ENCODE measurements at places on chromosomes 6 and 20.

- DNase-seq: peak; percentile 81
Observed at GRCh38 chr20:32789896-32790750, 27.9 kb downstream of the DNMT3B start.

DNA sequence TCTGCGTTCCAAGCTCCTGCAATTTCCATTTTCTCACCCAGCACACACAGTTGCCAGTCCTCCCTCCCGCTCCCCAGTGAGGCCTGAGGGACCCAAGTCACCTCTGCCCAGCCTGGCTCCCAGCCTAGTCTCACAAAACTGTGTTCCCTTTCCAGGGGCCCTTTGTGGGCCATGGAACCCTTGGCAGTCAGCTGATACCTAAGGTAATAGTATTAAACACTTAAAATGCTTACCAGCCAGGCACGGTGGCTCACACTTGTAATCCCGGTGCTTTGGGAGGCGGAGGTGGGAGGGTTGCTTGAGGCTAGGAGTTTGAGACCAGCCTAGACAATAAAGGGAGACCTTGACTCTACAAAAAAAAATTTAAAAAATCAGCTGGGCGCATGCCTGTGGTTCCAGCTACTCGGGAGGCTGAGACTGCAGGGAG, 3.2 kb upstream of the RBM38 start:
- DNase-seq: no peak

DNA sequence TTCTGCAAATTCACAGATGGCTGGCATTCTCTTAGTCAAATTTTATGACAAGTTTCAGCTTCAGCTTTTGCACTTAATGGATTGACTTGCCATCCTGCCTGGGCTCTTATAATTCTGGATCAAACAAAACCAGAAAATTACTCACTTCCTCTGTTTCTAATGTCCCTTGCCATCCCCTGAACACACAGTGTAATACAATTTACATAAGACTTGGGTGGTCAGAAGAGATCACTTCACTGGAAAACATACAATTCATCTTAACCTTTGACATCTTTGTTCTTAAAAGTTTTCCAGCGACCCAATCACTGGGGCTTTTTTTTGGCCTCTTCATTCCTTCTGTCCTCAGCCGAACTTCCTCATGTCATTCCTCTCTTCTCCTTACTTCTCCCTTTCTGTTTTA, 199.0 kb downstream of the ARHGAP18 start:
- DNase-seq: no peak

DNA sequence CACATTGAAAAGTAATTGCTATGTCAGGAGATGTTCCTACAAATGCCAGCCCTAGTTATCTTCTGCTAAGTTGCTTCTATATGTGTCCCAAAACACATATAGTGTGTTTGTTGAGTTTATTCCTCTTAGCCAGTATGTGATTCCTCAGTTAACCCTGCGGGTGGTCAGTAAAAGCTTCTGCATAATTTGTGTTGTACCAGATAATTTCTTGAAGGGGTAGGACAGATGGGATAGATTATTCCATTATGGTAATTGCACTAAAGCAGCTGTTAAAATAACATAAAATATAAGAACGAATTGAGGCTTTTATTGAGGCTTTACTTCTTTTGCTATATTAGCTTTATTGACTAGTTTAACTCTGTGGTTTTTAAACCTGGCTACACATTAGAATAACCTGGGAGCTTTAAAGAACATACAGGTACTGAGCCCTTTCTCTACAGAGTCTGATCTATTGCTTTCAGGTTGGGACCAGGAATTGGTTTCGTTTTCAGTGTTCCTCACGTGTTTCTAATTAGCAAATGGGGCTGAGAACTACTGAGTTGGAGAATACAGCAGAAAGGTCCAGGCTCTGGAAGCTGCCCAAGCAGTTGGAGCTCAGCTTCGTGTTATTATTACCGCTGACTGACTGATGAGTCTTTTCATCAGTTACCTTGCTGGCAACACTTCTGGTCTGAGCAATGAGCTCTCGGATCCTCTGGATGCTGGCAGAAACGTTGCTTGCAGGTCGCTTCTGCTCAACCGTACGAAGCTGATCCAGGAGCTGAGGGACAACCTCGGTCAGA, 56.9 kb downstream of the FAM229B start:
- DNase-seq: peak; percentile 75

DNA sequence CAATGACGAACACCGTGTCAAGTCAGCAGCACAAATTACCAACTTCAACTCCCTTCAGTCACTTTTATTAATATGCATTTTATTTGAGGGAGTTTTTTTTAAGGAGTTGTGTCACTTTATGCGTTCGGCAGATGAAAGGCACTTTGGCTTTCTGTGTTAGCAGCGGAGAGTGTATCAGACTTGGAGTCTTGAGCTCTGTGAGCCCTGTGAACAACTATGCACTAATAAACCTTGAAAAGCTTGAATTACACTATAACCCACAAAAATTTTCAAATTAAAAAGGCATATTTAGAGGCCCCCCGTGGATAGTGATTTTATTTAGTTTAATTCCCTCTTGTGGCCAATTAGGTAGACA, 335.3 kb upstream of the NT5E start:
- no peak for DNase-seq

DNA sequence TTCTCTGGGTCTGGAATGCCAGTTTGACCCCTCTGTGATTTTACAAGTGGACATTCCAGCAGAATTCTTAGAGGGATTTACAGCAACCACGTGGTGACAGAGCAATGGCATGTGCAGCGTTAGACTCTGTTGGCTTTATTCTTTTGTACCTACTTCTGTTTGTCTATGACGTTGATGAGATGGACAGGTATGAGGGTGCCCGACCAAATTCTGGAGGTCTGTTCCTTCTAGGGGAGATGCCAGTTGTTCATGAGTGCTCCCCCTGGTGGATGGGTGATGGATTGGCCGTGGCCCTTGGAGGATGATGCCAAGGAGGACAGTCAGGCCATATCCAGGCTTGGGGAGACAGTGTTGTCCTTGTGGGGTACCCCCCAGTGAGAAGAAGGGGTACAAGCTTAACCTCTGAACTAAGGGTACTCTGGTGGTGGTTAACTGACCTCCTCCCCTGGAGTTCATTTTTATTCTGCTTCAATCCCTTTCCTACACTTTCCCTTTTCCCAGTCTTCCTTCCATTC, 198.6 kb downstream of the DTNBP1 start:
- no peak for DNase-seq

GRCh38 chr6:157813750-157814455, 9.1 kb upstream of the SNX9 start:
- no peak for DNase-seq

DNA sequence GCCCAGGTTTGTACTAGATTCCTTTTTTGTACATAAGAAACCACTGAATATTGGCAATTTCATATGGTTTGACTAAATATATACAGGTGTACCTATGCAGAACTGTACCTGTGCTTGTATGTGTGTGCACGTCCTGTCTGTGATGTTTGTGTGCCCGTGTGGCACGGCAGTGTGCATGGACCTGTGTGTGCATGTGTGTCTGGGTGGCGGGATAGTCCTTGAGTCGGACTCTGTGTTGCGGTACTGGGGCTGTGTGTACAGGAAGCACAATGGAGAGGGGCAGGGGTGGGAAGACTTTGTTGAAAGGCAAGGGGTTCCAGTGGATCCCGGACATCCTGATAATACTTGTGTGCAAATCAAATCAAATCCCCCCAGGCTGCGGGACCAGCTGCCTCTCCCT, 3.4 kb upstream of the FAM83C start:
- no peak for DNase-seq

- DNase-seq: no peak
Observed at GRCh38 chr6:5323979-5324378, 62.7 kb downstream of the FARS2 start.

GRCh38 chr6:137850816-137851602, 16.1 kb upstream of the TNFAIP3 start:
- DNase-seq: no peak

DNA sequence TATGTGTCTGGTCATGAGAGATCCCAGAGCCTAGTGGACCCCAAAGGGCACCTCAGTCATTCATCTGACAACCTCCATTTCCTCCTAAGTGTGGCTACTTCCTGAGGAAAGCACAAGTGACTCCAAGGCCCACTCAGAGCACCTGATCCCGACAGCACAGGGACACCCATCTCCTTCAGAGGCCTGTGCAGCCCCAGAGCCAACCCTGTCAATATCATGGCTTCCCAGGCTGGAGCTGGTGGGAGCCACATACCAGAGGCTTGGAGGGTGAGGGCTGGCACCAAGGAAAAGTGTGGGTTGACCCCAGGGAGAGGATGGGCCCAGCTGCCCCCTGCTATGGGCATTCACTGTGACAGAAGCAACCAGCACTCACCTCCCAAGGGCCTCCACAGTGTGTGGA, 117.3 kb downstream of the PSMB1 start:
- no peak for DNase-seq

DNA sequence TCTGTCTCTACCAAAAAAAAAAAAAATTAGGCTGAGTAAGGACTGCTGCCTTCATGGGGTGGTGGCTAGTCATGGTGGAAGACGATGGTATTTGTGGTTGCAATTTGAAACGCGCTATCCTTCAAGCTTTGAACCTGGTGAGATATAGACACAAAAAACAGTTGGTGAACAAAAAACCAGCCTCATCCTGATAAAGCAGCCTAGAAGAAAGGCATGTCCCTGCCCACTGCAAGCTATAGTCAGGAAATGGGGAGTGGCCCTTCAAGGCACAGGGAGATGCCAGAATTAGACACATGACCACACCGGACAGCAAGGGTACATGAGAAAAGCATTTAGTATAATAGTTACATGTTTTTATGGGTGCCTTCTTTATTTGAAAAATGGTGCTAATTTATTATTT, 193.6 kb downstream of the NFATC2 start:
- no peak for DNase-seq

- DNase-seq: peak; percentile 40
Observed at GRCh38 chr20:33291830-33292355, 8.9 kb downstream of the BPIFB1 start.

DNA sequence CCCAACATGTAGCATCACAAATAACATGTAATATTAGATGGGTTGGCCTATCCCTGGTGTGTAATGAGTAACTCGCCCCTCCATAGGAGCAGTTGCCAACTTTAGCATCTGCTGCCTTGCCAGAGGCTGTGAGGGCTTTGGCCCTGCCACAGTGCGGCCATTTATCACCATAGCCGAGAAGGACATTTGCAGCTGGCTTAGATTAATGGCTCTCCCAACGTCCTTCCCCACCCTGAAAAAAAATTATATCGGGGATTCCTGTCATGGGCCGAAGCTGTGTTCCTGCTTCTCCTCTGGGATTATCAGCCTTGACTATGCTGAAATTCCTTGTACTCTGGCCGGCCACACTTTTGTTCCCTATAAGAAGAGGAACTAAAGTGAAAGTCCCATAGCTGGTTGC, 7.6 kb upstream of the ADIG start:
- no peak for DNase-seq

DNA sequence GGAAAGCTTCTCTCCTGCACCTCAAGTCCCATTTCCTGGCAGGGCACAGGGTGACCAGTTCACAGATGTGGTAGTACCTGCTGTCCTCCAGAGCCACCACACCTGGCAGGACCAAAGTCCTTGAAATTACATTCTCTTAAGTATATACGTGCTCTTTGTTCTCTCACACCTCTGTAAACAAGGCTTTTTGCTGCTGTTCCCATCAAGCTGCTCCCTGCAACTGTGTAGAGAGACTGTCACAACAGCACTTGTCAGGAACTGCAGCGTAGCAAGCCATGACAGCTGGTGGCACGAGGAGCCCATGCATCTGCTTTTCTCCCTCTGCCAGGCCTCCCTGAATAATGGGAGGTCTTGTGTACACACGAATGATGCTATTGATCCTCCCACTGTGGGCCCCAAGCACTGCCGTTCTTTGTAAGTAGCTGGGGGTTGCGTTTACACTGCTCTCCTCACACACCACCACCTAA, 431.8 kb downstream of the CD83 start:
- no peak for DNase-seq

DNA sequence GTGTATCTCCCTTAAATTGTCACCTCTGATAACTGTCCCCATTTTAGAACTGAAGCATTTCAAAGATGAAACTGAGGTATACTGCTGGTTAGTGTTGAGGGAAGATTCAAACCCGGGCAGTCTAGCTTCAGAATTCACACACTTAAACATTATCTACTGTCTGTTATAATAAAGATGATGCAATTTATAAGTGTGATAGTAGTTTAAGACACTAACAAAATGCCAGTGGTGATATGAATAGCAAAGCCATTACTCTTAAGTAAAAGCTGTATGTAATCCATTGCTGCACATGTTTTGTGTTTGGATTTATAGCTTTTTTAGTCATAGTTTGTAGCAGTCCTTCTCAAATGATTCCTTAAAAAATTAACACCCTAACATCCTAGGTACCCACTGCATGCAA, 19.8 kb downstream of the USP45 start:
- no peak for DNase-seq

DNA sequence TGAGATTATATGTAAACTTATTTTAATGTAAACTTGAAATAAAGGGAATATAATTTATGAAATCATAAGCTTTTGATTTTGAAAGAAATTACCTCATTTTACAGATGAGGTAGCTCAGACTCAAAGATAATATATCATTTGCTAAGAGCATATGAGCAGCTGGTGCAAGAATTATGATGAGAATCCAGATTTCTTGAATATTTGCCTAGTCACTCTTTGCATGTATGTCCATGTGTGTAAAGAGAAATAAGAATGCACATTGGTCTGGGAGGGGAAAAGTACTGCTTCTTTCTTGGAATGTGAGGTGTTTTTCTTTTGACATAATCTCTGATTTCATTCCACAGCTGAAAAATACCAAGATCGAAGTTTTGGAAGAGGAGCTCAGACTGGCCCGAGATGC, 11.1 kb upstream of the SNRNP48 start:
- no peak for DNase-seq

- no peak for DNase-seq
Observed at GRCh38 chr6:17349427-17349826, 44.0 kb upstream of the CAP2 start.

GRCh38 chr6:130046671-130047070, 28.3 kb downstream of the L3MBTL3 start:
- DNase-seq: no peak

GRCh38 chr20:1335961-1336698, 7.2 kb upstream of the SDCBP2 start:
- no peak for DNase-seq

GRCh38 chr20:4962241-4962855, 39.0 kb downstream of the SLC23A2 start:
- DNase-seq: no peak

DNA sequence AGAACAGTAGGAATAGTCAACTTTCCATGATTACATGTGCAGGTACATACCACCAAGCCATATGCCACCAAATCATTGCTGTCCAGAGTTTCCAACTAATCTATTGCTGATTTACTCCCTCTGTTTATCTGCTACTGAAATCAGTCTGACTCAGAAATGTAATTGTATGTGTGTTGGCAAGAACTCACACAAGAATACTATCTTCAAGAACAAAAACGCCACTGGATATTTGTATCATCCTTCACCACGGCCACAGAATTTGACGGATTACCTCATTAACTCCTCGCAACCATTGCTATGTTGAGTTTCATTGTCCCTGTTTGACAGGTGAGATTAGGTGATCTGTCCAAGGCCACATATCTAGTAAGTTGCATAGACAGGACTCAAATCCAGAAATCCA, 159.2 kb downstream of the GMPR start:
- DNase-seq: no peak

All from cerebellar cortex (tissue), 1 donor.